ENCODE measurements at places on chromosomes 7 and 10. TPM values are rescaled to one million over a fixed set of nuclear protein-coding genes. Genes with fewer than 3 reads are reported as not detected.

Gene EPHA1
- 94.4 TPM for total RNA-seq

Gene PNLIP
- not detected for total RNA-seq

Gene TAF3
- 5.6 TPM for total RNA-seq

Gene ADAM22
- total RNA-seq: 1.5 TPM

Gene ARHGEF35
- total RNA-seq: 18.4 TPM

DNA sequence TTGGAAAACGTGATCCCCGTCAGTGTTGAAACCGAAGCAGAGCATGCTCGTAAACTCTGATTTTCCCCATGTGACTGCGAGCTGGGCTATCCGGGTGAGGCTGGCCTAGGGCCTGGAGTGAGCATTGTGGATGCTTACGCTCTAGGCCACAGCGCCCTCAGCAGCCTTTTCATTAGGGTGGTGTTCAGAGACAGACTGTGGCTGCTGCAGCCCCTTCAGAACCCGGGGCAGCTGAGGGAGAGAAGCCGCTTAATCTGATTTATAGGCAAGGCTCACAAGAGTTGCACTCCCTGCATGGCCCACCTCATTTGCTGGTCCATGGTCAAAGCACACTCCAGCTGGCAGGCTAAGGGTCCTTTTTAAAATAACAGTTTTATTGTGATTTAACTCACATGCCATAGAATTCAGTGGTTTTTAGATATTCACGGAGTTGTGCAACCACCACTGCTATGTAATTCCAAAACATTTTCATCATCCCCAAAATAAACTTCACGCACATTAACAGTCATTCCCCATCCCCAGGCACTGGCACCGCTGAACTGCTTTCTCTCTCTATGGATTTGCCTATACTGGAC lies 72.5 kb downstream of the SYPL1 start:
- H3K27me3 ChIP-seq: no peaks in the 10 kb centered on the region
- peaks cover 17% of the 10 kb centered on the region for H3K4me1 ChIP-seq

DNA sequence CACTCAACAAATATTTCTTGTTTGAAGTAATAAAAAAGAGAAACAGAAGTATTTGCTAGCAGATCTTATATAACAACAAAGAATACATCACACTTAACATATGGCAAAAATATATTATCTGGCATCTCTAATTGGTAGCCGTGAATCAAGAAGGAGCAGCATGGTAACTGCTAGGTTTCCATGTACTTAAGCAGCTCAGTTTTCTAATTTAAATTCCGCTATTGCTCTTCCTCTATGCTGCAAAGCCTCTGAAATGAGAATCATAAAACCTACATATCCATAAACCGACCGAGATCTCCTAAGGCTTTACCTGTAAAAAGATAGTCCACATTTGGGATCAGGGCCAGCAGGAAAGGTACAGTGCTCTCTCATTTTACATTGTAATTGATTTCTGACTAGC lies 76.6 kb upstream of the PTPRZ1 start:
- H3K27me3 ChIP-seq: no peaks in the 10 kb centered on the region
- H3K36me3 ChIP-seq: no peaks in the 10 kb centered on the region
- H3K4me3 ChIP-seq: no peak overlapping the region
- peaks cover 34% of the 10 kb centered on the region for H3K4me1 ChIP-seq

DNA sequence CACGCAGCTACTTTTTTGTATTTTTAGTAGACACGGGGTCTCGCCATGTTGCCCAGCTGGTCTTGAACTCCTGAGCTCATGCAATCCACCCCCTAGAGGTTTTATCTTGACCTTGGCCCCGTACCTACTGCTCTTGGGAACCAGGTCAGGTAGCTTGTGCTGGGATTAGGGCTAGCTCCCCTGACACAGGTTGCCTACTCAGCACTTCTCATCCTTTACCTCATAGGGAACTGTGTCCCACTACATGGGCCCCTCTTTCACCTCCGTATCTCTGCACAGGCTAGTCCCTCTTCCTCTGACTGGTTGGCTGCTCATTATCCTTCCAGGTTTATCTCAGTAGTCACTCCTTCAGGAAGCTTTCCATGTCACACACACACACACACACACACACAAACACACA lies 58.0 kb upstream of the ITPRID1 start:
- H3K27me3 ChIP-seq: peaks cover 3% of the 10 kb centered on the region
- H3K27ac ChIP-seq: no peak overlapping the region
- no peaks in the 10 kb centered on the region for H3K4me1 ChIP-seq
- H3K36me3 ChIP-seq: no peaks in the 10 kb centered on the region
- DNase-seq: no peak

DNA sequence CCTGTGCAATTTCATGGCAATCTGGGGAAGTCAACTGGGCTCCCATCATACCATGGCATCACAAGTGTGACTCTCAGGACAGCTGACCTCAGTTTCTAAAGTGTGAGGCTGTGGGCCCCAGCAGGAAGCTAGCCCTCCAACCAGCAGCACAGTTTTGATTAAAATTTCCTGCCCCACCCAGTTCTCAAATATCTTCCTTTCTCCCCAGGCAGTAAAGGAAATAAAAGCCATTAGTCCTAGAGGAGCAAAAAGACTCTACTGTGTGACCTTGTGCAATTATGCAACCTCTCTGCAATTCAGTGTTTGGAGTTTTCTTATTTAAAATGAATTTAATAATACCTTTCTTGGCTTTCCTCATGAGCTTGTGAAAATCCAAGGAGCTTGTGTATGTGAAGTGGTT lies 143.1 kb upstream of the CDCA7L start:
- H3K4me1 ChIP-seq: peaks cover 2% of the 10 kb centered on the region
- H3K27me3 ChIP-seq: no peaks in the 10 kb centered on the region
- no peaks in the 10 kb centered on the region for H3K36me3 ChIP-seq
- no peak overlapping the region for H3K4me3 ChIP-seq

DNA sequence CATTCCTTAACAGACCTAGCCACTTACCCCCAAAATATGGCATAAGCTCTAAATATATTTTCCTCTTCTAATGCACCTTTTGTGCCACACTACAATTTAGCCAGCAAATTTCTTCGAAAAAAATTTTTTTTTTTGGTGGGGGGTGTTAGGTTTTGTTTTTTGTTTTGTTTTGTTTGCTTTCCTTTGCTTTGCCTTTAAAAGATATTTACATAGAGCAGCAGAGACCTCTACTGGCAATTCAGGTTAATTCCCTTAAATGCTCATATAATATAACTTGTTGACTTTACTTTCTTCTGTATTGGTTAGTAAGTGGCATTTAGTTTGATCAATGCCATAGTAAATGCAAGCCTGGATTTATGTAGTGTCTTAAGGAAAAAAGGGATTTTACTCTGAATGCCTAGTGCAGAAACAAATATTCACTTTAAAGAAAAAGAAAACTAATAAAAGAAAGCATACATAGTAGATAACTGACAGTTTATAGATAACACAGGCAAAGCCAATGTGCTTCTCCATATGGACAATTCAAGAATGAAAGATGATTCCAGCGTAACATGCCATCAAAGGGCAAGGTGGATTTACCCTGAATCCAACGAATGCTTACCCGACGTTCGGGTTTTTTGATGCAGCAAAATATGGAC lies 1250.6 kb downstream of the GATA3 start:
- peaks cover 8% of the 10 kb centered on the region for H3K27me3 ChIP-seq
- H3K27ac ChIP-seq: no peak overlapping the region
- no peak for DNase-seq
- no peaks in the 10 kb centered on the region for H3K36me3 ChIP-seq

GRCh38 chr7:90766814-90767564 lies 170.9 kb downstream of the CDK14 start:
- H3K4me3 ChIP-seq: no peak overlapping the region
- DNase-seq: no peak
- H3K27me3 ChIP-seq: no peaks in the 10 kb centered on the region
- H3K27ac ChIP-seq: no peak overlapping the region

- peaks cover 3% of the 10 kb centered on the region for H3K27me3 ChIP-seq
- DNase-seq: no peak
- H3K4me3 ChIP-seq: no peak overlapping the region
- H3K27ac ChIP-seq: no peak overlapping the region
- H3K36me3 ChIP-seq: no peaks in the 10 kb centered on the region
- H3K4me1 ChIP-seq: no peaks in the 10 kb centered on the region
These were observed 332.7 kb upstream of the MGMT start for GRCh38 chr10:129134371-129134770.

Data from suprapubic skin (tissue), 4 donors.